ENCODE measurements at places on chromosomes 6 and 20. TPM values are rescaled to one million over a fixed set of nuclear protein-coding genes. Genes with fewer than 3 reads are reported as not detected.

Gene FAM184A
- total RNA-seq = 2.2 TPM

Gene SLC29A1
- total RNA-seq = 115 TPM

DNA sequence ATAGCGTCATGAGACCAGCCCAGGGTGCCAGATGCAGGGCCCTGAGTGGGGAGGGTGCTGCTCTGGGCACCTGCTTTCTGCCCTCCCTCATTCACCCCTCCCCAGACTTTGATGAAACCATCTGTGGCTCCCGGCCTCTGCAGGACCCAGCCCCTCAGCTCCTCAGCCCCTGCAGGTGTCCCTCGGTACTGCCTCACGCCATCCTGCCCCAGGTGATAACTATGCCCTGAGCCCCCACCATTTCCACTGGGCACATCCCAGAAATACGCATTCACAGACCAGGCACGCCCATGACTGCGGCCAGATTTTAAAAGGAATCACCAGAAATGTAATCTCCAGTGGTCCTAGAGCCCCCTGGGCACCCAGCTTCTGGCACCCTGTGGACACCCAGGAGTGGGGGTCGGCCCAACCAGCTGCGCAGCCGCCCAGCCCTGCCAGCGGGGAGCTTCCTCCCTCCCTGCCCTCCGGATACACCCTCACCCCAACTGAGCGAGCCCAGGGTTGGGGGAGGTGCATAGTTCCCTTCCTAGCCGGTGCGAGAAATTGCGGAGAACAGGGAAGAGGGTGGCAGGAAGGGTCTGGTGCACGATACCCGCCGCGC, 615 bp upstream of the NTSR1 start:
- DNase-seq = no peak

DNA sequence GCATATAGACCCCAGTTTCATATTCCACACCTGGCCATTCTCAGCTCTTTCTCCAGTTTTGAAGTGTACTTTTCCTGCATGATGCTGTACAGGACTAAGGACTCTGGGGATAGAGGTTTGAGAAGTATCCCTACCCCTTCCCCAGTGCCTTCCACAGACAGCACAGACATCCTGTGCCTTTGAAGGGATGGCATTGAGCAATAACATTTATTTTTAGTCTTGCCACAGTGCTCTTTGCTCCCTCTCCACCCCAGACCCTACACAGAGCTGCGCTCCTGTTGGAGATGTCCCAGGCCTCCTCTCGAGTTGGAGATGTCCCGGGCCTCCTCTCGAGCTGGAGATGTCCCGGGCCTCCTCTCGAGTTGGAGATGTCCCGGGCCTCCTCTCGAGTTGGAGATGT, 275.8 kb downstream of the FARS2 start:
- DNase-seq = no peak

DNA sequence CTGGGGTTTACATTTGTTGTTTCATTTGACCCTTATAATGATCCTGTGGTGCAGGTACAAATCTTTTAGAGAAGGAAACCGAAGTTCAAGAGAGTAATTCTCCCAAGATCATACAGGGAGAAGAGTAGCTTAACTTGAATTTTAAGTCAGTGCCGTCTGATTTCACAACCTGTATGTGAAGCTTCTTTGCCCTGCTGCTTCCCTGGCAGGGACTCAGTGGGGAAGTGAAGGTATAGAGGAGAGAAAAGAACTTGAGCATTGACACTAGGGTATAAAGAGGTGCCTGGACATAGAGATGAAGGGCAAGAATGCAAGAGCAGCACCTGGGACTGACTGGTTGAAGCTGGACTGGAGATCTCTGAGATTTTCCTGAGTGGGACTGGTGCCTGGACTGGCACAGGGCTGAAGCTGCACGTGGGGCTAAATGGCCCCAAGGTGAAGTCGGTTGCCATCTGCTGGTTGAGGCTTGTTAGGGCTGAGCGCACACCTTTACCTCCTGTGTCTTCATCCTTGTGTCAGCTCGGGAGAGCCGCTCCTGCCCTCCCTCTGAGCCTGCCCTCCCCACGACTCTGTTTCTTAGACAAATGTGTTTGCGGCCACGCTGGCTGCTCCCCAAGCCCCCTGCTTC, 41.8 kb downstream of the FARS2 start:
- peak; percentile 30 for DNase-seq

GRCh38 chr20:48783533-48784272, 44.1 kb downstream of the PREX1 start:
- DNase-seq = no peak

DNA sequence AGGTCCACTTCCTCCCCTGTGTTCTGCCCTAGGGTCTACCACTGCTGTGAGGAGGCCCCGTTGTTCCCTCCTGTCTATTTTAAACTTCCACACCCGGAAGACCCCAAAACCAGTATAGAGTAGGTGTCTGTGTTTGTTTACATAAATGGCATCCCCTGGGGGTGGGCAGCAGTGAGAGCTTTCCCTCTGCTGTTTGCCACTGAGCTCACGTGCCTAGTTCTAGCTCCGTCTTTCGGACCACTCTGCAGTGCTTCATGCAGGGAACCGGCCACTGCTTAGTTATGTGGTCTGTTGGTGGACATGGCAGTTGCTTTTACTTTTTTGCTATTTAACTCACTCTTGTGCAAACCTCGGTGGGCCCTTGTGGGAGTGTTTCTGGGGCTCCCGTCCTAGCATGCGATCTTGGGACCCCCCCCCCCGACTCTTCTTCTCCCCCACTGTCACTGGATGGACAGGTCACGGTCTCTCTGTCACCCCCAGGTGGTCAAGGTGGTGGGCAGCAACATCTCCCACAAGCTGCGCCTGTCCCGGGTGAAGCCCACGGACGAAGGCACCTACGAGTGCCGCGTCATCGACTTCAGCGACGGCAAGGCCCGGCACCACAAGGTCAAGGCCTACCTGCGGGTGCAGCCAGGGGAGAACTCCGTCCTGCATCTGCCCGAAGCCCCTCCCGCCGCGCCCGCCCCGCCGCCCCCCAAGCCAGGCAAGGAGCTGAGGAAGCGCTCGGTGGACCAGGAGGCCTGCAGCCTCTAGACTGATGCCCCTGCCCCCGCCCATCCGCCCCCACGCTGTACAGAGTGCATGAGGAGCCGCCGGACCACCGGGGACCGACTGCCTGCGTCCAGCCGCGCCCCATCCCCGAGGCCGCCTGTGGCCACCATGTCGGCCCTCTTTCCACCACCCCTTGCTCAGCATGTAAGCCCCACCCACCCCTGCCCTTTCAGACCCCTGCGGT, 40.9 kb downstream of the VSTM2L start:
- DNase-seq = no peak

GRCh38 chr6:10746915-10747250, 722 bp upstream of the TMEM14B start:
- no peak for DNase-seq

All from left cardiac atrium (tissue), 4 donors.